Esophagus squamous epithelium (tissue), 5 donors: ENCODE measurements at places on chromosomes 16 and 17.

DNA sequence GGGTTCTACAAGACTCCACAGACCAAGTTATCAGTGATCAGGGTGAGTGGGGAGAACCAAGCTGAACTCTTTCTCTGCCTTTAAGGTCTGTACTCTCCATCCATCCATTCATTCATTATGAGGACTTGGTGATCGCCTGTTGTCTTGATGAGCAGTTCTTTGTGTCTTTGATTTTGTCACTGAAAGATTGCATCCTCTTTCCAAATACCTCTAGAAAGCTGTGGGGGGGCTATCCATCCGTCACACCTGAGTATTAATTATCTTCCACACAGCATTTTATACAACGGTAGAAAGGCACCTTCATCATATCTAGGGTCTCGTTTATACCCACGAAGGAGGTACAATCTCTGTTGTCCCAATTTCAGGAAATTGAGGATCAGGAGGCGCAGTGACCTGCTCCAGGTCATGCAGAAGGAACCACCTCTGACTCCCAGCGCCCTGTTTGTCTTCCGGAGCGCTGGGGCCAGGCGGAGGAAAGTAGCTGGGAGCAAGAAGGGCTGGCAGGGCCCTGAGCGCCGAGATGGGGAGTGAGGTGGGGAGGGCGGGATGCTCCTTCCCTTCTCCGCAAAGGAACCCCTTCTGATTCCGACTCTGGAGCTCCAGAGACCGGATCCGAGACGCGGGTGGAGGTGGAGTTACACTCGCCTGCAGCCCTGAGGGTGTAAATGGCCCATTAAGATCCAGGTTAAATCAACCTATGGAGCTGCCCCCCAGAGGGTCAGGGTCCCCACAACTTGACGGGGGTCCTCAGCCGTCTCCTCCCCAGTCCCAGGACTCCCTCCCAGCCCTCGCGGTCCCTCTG lies 605 bp upstream of the ABAT start:
- peak overlapping the region; percentile 57 for H3K4me3 ChIP-seq
- H3K27ac ChIP-seq, result peak overlapping the region; percentile 71
- no peaks in the 10 kb centered on the region for H3K27me3 ChIP-seq
- no peaks in the 10 kb centered on the region for H3K36me3 ChIP-seq
- peaks cover 50% of the 10 kb centered on the region for H3K4me1 ChIP-seq

GRCh38 chr16:426115-426905 lies 861 bp downstream of the RAB11FIP3 start:
- no peaks in the 10 kb centered on the region for H3K36me3 ChIP-seq
- no peak for DNase-seq
- H3K4me1 ChIP-seq, result peaks cover 26% of the 10 kb centered on the region
- peak overlapping the region; percentile 62 for H3K4me3 ChIP-seq
- H3K27ac ChIP-seq, result peak overlapping the region; percentile 47

GRCh38 chr17:69473841-69474831 lies 59.6 kb downstream of the MAP2K6 start:
- H3K27me3 ChIP-seq, result no peaks in the 10 kb centered on the region
- no peaks in the 10 kb centered on the region for H3K36me3 ChIP-seq
- DNase-seq, result no peak
- H3K4me3 ChIP-seq, result no peak overlapping the region

- no peaks in the 10 kb centered on the region for H3K36me3 ChIP-seq
- peak overlapping the region; percentile 80 for H3K4me3 ChIP-seq
- DNase-seq, result no peak
- peak overlapping the region; percentile 97 for H3K27ac ChIP-seq
- no peaks in the 10 kb centered on the region for H3K27me3 ChIP-seq
These were observed 660 bp downstream of the RBBP6 start for GRCh38 chr16:24539850-24540601.

DNA sequence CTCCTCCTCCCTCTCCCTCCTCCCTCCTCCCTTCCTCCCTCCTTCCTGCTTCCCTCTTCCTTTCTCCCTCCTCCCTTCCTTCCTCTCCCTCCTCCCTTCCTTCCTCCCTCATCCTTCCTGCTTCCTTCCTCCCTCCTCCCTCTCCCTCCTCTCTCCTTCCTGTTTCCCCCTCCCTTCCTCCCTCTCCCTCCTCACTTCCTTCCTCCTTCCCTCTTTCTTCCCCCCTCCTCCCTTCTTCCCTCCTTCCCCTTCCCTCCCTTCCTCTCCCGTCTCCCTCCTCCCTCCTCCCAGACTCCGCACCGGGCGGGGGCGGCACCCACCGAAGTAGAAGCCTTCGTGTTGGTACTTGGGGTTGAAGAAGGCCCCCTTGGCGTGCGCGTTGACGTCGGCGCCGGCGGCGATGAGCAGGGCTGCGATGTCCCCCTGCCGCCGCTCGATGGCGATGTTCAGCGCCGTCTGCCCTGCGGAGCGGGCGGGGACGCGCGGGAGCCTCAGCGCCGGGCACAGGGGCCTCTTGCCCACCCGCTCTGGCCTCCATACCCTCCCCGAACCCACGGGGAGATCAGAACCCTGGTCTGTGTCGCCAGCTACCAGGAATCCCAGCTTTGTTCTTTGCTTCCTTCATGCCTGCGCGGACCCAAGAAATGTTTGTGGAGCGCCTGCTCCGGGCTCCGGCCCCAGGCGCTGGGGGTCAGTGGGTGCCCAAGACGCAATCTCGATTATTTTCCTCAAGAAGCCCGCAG lies 22.2 kb downstream of the TRPV3 start:
- no peaks in the 10 kb centered on the region for H3K27me3 ChIP-seq
- H3K4me1 ChIP-seq, result no peaks in the 10 kb centered on the region
- H3K4me3 ChIP-seq, result peak overlapping the region; percentile 59
- no peak overlapping the region for H3K27ac ChIP-seq
- no peaks in the 10 kb centered on the region for H3K36me3 ChIP-seq

DNA sequence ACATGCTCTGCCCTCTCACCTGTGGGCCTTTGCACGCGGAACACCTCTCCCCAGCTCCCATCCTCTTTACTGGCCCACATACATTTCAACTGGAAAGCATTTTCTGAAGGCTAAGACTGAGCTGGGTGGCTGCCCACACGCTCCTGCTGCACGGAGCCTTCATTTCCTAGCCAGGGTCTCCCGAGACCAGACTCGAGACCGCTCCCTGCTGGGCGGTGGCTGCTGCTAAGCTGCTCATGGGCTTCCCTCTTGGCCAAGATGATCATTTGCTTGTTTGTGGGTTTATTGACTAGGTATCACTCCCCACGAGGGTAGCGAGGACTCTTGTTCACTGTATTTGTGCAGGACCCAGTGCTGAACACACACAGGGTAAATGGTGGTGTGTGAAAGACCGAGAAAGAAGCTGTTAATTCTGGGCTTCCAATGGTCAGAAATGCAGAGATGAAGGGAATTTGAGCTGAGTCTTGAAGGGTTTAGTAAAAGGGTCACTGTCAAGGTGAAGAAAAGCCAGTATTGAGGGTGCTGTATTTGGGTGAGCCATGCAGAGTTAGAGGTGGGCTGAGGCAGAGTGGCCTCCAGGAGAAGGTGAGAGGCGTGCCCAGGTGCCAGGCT lies 907 bp downstream of the TRAPPC2L start:
- peaks cover 9% of the 10 kb centered on the region for H3K36me3 ChIP-seq
- peak overlapping the region; percentile 91 for H3K4me3 ChIP-seq
- no peak for DNase-seq
- peaks cover 50% of the 10 kb centered on the region for H3K4me1 ChIP-seq
- H3K27me3 ChIP-seq, result no peaks in the 10 kb centered on the region
- H3K27ac ChIP-seq, result peak overlapping the region; percentile 85

DNA sequence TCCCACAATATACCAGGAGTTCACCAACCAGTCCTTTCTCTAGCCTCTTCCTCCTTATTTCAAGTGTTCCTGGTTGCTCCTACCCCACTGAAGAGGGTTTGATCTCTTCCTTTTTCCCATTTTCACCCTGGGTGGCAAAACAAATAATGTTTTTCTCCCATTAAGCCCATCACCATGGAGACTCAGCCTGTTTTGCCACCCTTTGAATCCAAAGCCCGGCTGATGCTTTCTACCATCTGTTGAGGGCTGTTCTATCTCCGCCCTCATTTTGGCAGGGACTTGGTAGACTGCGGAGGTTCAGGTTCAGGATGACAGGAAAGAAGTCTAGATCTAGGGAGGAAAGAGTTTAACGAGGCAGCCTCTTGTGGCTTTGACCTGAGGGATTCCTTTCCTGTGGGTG lies 2.6 kb downstream of the DNAH2 start:
- no peak for DNase-seq
- peaks cover 15% of the 10 kb centered on the region for H3K4me1 ChIP-seq
- no peaks in the 10 kb centered on the region for H3K27me3 ChIP-seq
- H3K4me3 ChIP-seq, result no peak overlapping the region
- H3K27ac ChIP-seq, result no peak overlapping the region

DNA sequence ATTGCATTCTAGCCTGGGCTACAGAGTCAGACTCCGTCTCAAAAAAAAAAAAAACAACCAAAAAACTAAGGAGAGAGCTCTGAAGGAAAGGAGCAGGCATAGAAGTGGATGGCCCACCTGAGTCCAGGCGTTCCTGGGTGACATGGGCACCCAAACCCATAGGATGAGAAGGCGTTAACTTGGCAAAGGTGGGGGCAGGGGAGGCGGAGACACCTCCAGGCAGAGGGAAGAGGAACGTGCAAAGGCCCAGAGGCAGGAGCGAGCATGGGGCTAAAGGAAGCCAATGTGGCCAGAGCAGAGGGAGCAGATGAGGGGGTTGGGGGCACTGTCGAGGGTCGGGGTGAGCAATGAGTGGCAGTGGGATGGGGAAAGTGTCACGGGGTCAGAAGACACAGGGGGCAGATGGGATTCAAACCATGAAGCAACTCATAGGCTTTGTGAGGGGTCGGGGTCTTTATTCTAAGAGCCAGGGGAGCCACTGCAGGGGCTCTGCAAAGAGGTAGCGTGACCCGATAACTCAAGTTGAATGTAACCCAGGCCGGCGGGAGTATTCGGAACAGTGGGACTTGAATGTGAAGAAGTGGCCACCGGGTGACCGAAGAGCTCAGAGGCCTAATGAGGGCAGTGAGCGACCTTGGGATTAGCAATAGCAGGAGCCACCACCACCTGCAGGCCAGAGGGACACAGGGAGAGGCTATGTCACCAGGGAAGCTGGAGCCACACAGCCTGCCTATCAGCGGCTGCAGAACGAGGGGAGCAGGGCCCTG lies 11.8 kb downstream of the TTYH2 start:
- no peak for DNase-seq
- H3K27me3 ChIP-seq, result no peaks in the 10 kb centered on the region
- H3K36me3 ChIP-seq, result no peaks in the 10 kb centered on the region
- H3K4me3 ChIP-seq, result no peak overlapping the region
- H3K4me1 ChIP-seq, result no peaks in the 10 kb centered on the region
- no peak overlapping the region for H3K27ac ChIP-seq

GRCh38 chr17:47325176-47325575 lies 1.4 kb downstream of the EFCAB13 start:
- H3K4me3 ChIP-seq, result no peak overlapping the region
- H3K27ac ChIP-seq, result no peak overlapping the region
- H3K36me3 ChIP-seq, result no peaks in the 10 kb centered on the region
- no peak for DNase-seq
- H3K27me3 ChIP-seq, result no peaks in the 10 kb centered on the region

GRCh38 chr17:1471911-1472821 lies 16.1 kb upstream of the CRK start:
- H3K27ac ChIP-seq, result no peak overlapping the region
- no peaks in the 10 kb centered on the region for H3K4me1 ChIP-seq
- peaks cover 54% of the 10 kb centered on the region for H3K36me3 ChIP-seq
- no peaks in the 10 kb centered on the region for H3K27me3 ChIP-seq
- no peak for DNase-seq

GRCh38 chr16:21101631-21102420 lies 48.8 kb downstream of the DNAH3 start:
- no peaks in the 10 kb centered on the region for H3K27me3 ChIP-seq
- DNase-seq, result no peak
- no peak overlapping the region for H3K4me3 ChIP-seq
- H3K36me3 ChIP-seq, result no peaks in the 10 kb centered on the region
- H3K27ac ChIP-seq, result no peak overlapping the region
- H3K4me1 ChIP-seq, result no peaks in the 10 kb centered on the region

- H3K36me3 ChIP-seq, result no peaks in the 10 kb centered on the region
- no peak for DNase-seq
- H3K27me3 ChIP-seq, result no peaks in the 10 kb centered on the region
- H3K4me1 ChIP-seq, result peaks cover 64% of the 10 kb centered on the region
- H3K4me3 ChIP-seq, result no peak overlapping the region
- H3K27ac ChIP-seq, result peak overlapping the region; percentile 76
These were observed 10.4 kb downstream of the SP2 start for GRCh38 chr17:47906443-47906842.

DNA sequence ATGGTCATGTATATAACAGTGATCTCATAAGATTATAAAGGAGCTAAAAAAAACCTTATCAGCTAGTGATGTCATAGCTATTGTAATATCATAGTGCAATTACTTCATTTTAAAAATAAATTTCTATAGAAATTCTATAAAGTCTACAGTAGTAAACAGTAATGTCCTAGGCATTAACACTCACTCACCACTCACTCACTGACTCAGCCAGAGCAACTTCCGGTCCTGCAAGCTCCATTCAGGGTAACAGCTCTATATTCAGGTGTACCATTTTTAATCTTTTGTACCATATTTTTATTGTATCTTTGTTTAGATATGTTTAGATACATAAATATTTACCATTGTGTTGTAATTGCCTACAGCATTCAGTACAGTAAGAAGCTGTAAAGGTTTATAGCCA lies 524.4 kb upstream of the CDH5 start:
- peaks cover 7% of the 10 kb centered on the region for H3K4me1 ChIP-seq
- DNase-seq, result no peak

- peaks cover 64% of the 10 kb centered on the region for H3K4me1 ChIP-seq
- no peak for DNase-seq
- H3K27ac ChIP-seq, result peak overlapping the region; percentile 85
These were observed 14.6 kb upstream of the DHX8 start for GRCh38 chr17:43469145-43469544.

DNA sequence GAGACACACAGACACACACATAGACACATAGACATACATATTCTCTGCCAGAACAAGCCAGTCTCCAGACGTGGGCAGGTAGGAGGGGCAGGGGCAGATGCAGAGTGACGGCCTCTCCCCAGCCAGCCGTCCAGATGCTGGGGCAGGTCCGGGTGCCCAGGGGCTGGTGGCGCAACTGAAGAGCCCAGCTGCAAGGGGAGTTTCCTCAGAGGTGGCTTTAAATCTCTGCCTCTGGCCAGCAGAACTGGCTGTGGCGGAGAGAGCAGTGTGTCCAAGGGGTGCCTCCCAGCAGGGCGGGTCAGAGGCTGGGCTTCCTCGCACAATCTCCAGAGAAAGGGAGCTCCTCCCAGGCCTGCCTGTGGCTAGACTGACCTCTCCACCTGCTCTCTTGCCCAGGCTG lies 9.4 kb upstream of the GCGR start:
- no peaks in the 10 kb centered on the region for H3K36me3 ChIP-seq
- H3K4me3 ChIP-seq, result no peak overlapping the region
- no peak for DNase-seq
- H3K27me3 ChIP-seq, result no peaks in the 10 kb centered on the region
- H3K27ac ChIP-seq, result no peak overlapping the region

GRCh38 chr17:56903560-56903959 lies 10.3 kb downstream of the TRIM25 start:
- no peak overlapping the region for H3K27ac ChIP-seq
- peaks cover 2% of the 10 kb centered on the region for H3K4me1 ChIP-seq
- peaks cover 67% of the 10 kb centered on the region for H3K36me3 ChIP-seq
- no peak overlapping the region for H3K4me3 ChIP-seq
- DNase-seq, result no peak

GRCh38 chr17:44361292-44362260 lies 2.1 kb downstream of the FAM171A2 start:
- no peaks in the 10 kb centered on the region for H3K27me3 ChIP-seq
- peaks cover 3% of the 10 kb centered on the region for H3K4me1 ChIP-seq
- no peak overlapping the region for H3K4me3 ChIP-seq
- no peaks in the 10 kb centered on the region for H3K36me3 ChIP-seq
- DNase-seq, result no peak
- no peak overlapping the region for H3K27ac ChIP-seq
